ENCODE measurements at places on chromosomes 6 and 20. TPM values are rescaled to one million over a fixed set of nuclear protein-coding genes. Genes with fewer than 3 reads are reported as not detected.

DNA sequence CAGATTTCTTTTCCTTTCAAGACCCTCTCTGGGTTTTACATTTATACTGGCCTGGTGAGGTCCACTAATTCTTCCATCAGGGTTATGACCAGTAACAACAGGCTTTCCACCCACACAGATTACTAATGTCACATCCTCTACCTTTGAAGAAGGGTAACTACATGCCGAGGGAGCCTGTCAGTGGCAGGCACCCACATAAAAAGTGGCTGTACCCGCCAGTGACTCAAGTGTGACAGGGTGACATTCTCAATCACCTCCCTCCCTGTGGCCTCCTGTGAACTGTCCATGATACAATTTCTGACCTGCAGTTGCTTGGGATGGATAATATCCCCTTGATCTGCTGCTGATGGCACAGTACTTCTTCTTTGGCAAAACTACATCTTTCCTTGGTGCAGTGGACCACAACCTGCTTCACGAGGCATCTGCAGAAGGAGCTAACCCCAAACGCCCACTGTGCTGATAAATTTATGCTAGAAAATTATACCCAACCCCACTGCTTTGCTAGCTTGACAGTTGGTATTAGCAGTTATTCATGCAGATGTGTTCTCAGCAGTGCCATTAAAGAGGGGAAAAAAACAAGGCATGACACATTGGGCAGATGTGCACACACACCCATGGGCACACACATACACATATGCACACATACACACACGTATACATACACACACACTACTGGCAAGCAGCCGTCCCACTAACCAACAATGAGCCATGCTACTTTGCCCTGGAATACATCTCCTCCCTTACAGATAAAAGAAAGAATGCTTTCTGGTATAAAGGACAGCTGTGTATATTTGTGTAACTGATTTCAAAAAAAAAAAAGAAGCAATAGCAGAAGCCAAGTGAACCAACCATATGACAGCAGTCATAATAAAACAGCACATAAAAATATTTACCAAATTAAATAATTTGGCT lies 20.8 kb downstream of the GFOD1 start:
- no peak overlapping the region for H3K27ac ChIP-seq
- peaks cover 9% of the 10 kb centered on the region for H3K36me3 ChIP-seq
- DNase-seq = no peak
- no peak overlapping the region for H3K4me3 ChIP-seq
- H3K4me1 ChIP-seq = peaks cover 15% of the 10 kb centered on the region
- H3K27me3 ChIP-seq = no peaks in the 10 kb centered on the region

- H3K27ac ChIP-seq = no peak overlapping the region
- no peaks in the 10 kb centered on the region for H3K4me1 ChIP-seq
- H3K36me3 ChIP-seq = no peaks in the 10 kb centered on the region
- no peak overlapping the region for H3K4me3 ChIP-seq
Measured at GRCh38 chr6:130202782-130203181, 20.0 kb downstream of the SAMD3 start.

COX4I2 gene
- 1.1 TPM for total RNA-seq

GRCh38 chr6:40807484-40807883 lies 220.3 kb upstream of the LRFN2 start:
- H3K4me3 ChIP-seq = no peak overlapping the region
- no peaks in the 10 kb centered on the region for H3K4me1 ChIP-seq
- H3K27me3 ChIP-seq = no peaks in the 10 kb centered on the region
- no peak for DNase-seq
- H3K36me3 ChIP-seq = no peaks in the 10 kb centered on the region

DNA sequence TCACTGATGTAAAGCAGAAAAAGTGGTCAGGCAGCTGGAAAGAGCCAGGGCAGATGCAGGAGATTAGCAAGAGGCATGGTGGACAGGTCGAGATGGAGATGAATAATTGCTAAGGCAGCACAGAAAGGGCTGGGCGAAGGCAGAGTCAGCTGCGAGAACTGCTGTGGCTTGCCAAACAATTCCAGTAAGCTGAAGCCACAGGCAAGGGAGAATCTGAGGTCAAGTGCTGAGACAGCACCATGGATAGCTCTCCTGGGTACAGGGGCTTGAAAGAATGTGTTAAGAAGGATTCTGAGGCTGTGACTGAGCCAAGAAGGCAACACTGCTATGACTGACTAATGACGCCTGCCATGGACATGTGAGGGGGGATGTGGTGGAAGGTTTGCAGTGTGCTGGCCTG lies 220.8 kb upstream of the FOXA2 start:
- no peak for DNase-seq
- H3K4me1 ChIP-seq = no peaks in the 10 kb centered on the region
- no peak overlapping the region for H3K4me3 ChIP-seq
- H3K36me3 ChIP-seq = no peaks in the 10 kb centered on the region

- H3K27ac ChIP-seq = no peak overlapping the region
- no peaks in the 10 kb centered on the region for H3K4me1 ChIP-seq
- no peak for DNase-seq
- H3K4me3 ChIP-seq = no peak overlapping the region
- H3K27me3 ChIP-seq = peaks cover 13% of the 10 kb centered on the region
- no peaks in the 10 kb centered on the region for H3K36me3 ChIP-seq
Measured at GRCh38 chr20:59671661-59672471, 67.5 kb downstream of the PHACTR3 start.
